Activated naive CD4-positive, alpha-beta T cell (primary cell): ENCODE measurements at places on chromosomes 2 and 18.

- no peak for DNase-seq
Measured at GRCh38 chr2:204663816-204664425, 118.6 kb downstream of the PARD3B start.

- DNase-seq, result no peak
Measured at GRCh38 chr18:77711096-77711495, 461.4 kb downstream of the GALR1 start.

GRCh38 chr2:60479226-60480088 lies 74.0 kb downstream of the BCL11A start:
- DNase-seq, result no peak

DNA sequence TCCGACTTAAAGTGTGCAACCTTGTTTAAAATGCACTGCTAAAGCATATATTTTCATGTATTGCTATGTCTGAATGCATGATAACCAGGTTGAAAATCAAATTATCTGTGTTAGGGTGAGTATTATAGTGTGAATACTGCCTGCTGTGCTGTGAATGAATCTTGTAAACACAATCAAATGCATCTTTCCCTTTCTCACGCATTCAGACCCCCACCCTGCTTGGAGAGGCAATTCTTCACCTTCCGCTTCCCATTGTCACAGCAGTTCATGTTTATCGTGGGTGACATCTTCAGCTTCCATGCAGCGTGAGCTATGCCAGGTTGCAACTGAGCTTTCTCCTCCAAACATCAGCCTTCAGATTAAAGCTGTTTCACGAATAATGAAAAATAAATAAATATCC lies 418.0 kb downstream of the MEIS1 start:
- no peak for DNase-seq

GRCh38 chr2:105822186-105822585 lies 77.5 kb downstream of the NCK2 start:
- DNase-seq, result no peak
